ENCODE measurements at places on chromosomes 4 and X.
A peak's percentile ranks its signal among the peaks of the same experiment; 100 is the strongest.

DNA sequence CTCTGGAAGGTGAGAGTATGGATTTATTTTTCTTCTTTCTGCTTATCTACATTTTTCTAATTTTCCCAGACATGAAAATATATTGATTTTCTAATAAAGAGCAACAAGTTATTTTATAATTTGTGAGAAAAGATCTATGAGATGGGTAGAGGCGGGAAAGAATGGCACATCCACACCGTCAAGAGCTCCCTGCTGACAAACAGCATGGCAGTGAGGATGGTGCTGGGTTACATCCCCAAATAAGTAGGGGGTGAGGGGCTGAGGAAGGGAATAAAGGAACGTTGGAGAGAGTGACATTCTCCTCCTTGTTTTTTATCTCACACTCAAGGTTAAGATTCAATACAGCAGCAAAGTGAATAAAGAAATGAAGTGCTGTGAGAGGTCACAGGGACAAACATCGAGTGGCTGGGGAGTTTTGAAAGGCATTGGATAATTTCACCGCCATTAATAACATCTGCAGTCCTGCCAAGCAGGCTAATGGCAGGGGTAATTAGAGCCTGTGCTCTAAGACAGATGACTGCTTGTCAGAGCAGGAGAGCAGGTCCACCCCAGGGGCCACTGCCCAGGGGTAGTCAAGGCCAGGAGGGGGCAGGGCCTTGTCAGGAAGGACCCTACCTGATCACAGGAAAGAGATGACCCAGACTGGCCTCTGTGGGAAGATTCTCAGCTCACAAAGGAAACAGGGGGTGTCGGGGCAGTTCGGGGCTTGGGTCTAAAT is 323.8 kb downstream of the FBXW7 start:
- DNase-seq: no peak

DNA sequence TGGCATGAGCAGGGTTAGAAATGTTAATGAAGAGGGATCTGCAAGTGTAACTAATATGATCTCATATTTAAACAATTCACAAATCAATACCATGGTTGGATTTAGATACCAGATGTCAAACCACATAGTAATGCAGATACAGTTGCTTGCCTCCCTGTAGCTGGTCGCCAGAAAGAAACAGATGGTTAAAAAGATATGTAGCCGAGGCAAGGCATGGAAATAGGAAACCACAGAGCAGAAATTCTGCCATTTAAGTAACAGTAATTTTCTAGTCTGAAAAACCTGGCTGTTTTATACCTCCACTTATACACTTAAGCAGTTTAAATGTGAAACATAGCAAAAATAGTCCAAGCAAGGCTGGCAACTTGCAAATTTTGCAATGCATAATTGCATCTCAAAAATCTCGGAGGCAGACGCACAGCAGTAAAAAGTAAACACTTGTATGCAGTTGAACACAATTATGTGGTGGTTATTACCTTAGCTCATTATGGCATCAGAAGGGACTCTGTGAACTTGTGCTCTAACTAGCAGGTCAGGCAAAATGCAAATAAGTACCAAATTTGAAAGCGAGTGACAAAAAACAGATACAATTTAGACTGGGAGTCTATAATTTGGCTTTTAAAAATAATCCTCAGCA is 126.8 kb downstream of the NAA11 start:
- DNase-seq: no peak

GRCh38 chr4:127484117-127484516 is 148.6 kb upstream of the INTU start:
- no peak for DNase-seq

- no peak for DNase-seq
Observed at GRCh38 chrX:129092757-129093156, 430.5 kb downstream of the SMARCA1 start.

GRCh38 chr4:108742451-108743420 is 20.1 kb downstream of the ETNPPL start:
- DNase-seq: peak; percentile 76

GRCh38 chr4:101696276-101697010 is 94.1 kb upstream of the BANK1 start:
- DNase-seq: no peak
